ENCODE measurements at places on chromosomes 11 and 22.

DNA sequence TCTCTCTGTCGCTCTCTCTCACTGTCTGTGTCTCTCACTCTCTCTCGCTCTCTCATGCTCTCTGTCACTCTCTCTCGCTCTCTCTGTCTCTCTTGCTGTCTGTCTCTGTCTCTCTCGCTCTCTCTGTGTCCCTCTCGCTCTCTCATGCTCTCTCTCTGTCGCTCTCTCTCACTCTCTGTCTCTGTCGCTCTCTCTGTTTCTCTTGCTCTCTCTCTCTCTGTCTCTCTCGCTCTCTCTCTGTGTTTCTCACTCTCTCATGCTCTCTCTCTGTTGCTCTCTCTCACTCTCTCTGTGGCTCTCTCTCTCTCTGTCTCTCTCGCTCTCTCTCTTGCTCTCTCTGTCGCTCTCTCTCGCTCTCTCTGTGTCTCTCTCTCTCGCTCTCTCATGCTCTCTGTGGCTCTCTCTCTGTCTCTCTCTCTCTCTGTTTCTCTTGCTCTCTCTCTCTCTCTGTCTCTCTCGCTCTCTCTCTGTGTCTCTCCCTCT is 33.2 kb upstream of the BRSK2 start:
- DNase-seq: no peak
- no peak overlapping the region for H3K4me3 ChIP-seq
- H3K27ac ChIP-seq: no peak overlapping the region
- peaks cover 6% of the 10 kb centered on the region for H3K4me1 ChIP-seq

DNA sequence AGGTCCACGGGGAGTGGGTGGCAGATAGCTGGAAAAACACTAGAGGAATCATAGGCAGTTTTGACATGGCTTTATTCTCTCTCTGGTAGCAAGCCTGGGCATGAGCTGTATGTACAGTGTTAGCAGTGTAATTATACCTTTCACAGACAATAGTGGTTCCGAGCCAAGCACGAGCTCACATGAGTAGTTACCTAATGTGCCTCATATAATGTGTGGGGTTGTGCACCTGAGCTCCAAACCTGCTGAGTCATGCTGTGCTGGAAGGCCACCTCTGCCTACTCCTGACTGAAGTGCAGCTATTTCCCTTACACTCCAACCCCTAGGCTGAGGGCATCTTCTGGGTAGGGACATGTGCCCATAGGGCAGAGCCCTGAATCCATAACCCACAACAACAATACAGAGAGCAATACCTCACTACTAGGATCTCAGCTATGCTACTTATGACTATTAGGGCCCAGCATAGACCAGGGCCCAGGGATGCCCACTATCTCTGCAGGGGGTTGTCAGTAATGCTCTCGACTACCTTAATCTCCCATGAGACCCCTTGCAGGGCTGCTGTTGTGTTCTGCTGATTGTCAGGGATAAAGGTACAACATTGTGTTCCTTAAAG is 432.1 kb downstream of the DYNC2H1 start:
- peaks cover 8% of the 10 kb centered on the region for H3K4me1 ChIP-seq
- no peak overlapping the region for H3K4me3 ChIP-seq
- no peaks in the 10 kb centered on the region for H3K36me3 ChIP-seq

DNA sequence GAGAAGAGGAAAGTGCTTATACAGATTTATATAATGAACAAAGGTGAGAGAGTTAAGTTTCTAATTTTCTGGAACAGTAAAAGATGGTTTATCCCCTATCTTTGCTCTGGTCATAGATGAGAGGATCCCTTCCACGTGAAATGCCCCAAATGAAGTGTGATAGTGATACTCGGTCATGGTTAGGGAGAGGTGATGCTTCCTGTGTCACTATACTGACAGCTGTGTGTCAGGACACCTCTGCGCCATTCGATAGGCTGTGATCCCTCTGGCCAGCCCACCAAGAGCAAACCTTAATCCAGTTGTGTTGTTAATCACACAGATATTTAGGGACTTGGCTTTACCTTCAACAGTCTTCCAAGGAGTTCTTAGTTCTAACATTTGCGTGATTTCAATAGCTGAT is 57.7 kb downstream of the NCAM1 start:
- no peaks in the 10 kb centered on the region for H3K36me3 ChIP-seq
- no peak for DNase-seq
- peaks cover 6% of the 10 kb centered on the region for H3K4me1 ChIP-seq
- H3K27ac ChIP-seq: no peak overlapping the region

DNA sequence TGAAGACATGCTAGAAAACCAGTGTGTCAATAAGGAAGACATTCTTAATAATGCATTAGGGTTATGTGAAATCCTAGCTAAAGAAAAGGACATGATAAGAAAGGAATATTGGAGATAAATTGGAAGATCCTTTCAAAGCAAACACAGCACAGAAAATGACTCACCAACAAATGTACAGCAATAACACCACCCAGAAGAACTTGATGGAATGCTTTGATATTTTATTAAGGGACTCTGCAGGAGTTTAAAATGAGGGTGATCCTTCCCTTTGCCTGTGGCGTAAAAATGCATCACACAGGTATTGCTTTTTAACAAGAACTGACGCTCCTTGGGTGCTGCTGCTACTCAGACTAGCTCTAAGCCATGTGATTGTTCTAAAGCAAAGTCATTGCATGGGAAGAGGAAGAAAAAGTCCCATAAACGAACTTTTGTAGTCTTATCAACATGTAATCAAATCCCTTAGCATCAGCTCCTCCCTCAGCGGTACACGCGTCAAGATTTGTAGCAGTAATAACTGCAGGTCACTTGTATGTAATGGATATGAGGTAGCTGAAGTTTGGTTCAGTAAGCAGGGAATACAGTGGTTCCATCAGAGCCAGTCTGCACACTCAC is 48.4 kb upstream of the EED start:
- no peaks in the 10 kb centered on the region for H3K36me3 ChIP-seq
- no peak for DNase-seq
- no peak overlapping the region for H3K4me3 ChIP-seq
- no peaks in the 10 kb centered on the region for H3K27me3 ChIP-seq
